ENCODE measurements at places on chromosomes 4 and X.

GRCh38 chr4:80382090-80382832, 46.7 kb downstream of the CFAP299 start:
- no peak for DNase-seq

DNA sequence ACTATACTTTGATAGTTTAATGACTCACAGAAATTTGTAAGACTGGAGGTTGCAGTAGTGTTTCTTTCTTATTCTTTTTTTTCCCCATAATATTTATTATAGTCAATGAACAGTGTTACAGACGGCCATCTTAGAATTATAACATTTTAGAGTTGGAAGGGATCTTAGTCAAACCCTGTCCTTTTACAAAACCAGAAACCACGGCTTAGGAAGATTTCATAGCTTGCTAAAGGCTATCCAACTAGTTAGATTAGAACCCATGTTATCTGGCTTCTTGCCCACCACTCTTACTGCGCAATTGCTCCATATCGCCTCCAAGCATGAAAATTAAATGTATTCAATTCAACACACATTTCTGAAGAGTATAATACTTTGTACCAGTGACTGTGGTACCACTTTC, 1.1 kb downstream of the XIAP start:
- no peak for DNase-seq

DNA sequence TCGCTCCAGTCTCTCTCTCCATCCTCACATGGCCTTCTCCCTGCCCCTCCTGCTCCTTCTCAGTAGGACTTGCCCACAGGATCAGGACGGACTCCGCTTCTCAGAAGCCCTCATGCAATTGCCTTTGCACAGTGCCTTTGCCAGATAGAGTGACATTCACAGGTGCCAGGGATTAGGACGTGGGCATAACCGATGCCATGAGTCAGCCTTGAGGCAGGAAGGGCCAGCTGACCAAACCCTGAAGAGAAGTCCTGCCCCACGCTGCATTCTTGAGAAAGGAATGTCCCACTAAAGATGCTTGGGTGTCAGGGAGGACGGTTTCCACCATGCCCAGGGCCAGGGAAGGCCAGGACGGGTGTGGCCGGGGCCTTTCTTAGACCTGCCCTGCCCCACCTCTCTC, 6.6 kb upstream of the GRPEL1 start:
- DNase-seq, result no peak

DNA sequence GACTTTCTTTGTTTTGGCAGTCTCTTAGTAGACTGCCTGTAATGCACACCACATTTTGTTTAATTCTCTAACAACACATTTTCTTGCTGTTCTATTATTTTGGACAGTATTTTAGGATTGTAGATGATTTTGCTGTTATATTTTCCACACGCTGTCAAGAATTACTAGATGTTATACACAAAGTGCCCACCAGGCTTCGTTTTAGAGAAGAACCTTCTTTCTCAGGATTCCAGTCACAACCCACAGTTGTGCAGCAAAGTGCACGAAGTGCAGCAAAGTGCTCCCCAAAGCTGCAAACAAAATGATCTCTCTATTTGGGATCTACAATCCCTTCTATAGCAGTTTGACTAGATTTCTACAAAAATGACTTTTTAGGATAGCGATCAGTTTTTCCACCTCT, 2.4 kb downstream of the ZNF141 start:
- no peak for DNase-seq

Measured in D341Med (cell line).